ENCODE measurements at places on chromosomes 11 and 22.

GRCh38 chr11:112408517-112408916 lies 147.9 kb upstream of the PLET1 start:
- DNase-seq, result no peak

DNA sequence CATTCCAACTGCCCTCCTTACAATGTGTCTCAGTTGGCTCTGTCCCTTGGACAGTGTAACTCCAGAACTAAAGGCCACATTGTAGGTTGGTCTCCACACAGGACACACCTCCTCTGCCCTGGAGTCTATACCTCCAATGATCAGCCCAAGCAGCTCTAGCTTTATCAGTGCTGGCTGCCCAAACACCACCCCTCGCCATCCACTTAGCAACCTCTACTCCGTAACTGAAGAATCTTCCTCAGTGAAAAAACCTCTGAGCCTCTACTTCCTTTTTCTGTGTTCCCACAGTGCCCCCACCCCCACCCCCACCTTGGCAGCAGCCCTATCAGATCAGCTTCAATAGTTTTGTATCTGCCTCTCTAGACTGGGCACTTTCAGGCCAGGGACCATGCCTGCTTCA lies 33.4 kb downstream of the SERPINH1 start:
- no peak for DNase-seq

GRCh38 chr11:11814614-11815452 lies 26.9 kb upstream of the USP47 start:
- no peak for DNase-seq

- no peak for DNase-seq
Observed at GRCh38 chr11:123323568-123323967, 106.5 kb upstream of the GRAMD1B start.

DNA sequence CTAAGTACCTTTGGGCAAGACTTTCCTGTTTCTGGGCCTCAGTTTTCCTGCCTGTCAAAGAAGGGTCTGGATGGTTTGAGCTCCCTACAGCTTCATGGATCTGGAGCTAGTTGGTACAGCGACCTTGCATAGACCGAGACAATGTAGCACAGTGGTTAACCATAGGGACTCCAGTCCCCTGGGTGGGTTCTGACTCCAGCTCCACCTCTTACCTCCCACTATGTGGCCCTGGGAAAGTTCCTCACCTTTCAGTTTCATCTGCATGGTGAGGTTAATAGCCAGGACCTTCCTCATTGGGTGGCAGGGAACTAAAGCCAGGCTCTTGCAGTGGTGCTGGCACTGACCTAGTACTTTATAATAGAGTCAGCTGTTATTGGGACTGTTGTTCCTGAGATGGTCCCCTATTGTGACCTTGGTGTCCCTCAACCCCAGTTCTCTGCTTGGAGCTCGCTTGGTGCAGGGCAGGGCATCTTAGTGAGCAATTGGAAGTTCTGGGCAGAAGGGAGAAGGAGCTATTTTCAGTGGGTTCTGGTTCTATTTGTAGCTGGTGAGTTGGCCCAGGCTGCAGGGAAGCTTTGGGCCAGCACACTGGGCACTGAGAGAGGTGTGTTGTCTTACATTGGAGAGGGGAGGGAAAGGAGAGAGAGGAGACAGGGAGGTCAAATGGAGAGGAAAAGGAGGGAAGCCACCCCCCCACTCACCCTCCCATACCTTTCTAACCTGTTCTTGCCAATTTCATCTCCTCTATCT lies 10.7 kb upstream of the MTMR3 start:
- no peak for DNase-seq

GRCh38 chr11:97905101-97905500 lies 1115.6 kb upstream of the CNTN5 start:
- DNase-seq, result no peak

DNA sequence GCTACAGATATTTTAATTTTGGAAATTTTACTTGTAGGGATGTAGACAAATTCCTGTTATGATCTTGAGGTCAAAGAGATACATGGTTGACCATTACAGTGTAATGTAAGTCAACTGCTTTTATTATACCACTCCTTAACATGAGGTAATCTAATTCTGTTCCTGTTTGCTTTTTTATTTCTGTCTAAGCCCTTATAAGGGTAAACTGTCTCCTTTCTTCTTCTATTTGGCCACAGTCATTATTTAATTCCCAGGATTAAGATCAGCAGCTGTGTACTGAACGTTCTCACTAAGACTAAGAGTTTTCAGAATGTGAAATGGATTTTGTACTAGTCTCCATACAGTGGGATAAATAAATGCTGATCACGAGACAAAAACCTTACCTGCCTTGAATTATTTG lies 32.8 kb downstream of the C2CD3 start:
- DNase-seq, result no peak

DNA sequence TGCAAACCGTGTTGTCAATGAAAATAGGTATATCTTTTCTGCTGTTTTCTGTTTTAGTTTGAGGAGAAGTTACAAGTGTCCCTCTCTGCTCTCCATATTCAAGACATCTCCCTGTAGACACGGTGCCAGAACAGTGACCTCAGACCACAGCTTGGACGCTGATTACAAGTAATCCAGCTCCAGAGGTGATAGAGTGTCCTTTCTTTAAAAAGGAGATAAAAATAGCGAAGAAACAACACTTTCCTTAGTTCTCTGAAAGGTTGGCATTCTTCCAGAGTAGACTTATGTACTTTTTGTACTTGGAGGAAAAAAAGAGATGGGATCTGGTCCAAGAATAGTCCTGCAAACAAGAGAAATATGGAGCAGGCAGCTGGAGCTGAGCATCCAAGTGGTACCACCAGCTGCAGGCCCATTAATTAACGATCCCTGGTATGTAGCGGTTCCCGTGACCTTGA lies 43.0 kb upstream of the WT1 start:
- DNase-seq, result no peak

DNA sequence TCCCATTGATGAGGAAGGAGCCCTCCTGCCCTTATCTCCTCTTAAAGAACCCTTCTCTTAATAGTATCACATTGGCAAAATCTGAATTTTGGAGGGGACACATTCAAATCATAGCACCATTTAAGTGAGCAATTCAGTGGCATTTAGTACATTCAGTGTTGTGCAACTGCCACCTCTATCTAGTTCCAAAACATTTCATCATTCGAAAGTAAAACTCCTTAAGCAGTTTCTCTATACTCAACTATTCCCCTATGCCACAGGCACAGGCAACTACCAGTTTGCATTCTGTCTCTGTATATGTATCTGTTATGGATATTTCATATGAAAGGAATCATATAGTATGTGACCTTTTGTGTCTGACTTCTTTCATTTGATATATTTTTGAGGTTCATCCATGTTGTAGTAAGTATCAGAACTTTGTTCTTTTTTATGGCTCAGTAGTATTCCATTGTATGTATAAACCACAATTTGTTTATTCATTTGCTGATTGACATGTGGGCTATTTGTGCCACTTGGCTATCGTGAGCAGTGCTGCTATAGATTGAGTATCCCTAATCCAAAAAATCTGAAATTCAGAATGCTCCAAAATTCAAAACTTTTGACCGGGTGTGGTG lies 22.9 kb downstream of the FAR1 start:
- no peak for DNase-seq

DNA sequence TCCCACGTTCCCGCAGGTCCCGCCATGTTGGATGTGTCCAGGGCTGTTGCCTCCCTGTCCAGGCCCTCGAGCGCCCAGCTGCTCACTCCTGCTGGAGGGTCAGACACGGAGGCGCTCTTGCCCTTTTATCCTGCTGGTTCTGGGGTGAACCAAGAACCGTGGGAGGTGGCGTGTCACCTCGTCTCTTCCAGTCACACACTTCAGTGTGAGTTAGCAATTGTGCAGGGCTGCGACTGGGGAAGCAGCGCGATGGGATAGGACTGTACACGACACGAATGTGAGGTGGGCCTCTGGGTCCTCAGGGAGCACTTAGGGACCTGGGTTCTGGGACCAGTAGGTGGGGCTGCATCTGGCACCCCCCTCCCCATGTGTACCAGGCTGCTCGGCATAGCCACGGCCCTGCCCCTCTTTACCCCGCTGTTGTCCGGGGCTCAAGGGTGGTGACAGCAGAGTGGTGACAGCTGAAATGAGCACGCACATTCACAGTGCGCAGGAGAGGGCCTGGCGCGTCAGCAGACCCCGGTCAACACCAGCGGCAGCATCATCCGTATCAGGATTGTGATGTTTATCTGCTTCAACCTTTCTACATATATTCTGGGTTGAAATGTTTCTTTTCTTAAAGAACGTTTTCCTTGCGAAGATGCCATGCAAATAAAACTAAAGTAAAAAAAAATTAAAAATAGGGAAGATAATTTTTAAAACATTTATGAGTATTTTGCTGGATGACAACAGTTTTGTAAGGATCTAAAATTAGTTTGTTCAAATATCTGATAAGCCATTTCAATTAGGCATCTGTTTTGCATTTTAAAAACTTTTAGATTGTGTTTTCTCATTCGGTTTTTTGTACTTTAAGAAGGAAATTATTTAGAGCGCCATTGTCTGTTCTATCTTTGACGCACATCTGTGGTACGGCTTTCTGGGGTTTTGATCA lies 210.7 kb downstream of the TBC1D22A start:
- no peak for DNase-seq

DNA sequence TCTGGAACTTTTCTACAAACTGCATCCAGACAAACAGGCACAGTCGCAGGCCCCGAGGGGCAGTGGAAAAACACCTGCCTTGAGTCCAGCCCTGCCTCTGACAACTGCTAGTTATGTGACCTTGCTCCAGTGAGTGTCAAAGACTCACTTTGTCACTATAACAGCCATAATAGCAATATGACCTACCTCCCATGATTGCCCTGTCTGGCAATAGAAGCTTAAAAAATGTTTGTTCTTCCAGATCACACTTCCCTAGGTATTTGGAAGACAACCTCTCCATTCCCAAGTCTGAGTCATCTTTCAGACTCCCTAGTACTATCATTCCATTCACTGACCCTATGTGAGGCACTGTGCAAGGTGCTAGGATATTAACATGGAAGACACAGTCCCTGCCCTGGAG lies 74.5 kb downstream of the RPL27A start:
- DNase-seq, result no peak

DNA sequence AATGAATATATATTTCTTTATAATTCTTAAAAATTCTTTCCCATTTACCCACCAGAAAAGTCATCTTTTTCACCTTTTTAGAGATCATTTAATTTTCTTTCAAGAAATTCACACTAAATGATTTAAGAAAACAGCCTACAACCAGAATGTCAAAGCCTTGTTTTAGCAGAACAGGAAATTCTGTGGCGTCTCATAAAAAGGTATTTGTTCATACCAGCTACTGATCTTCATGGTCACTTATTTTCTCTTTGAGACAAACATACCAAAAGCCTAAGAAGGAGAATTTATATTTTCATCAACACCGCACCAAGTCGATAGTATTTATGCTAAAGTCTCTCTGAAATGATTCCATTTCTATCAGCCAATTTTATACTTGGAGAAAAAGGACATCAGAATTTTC lies 105.3 kb downstream of the ETS1 start:
- DNase-seq, result no peak

GRCh38 chr22:22836635-22837034 lies 51.0 kb upstream of the IGLL5 start:
- no peak for DNase-seq

- no peak for DNase-seq
Observed at GRCh38 chr11:71402878-71403277, 45.3 kb downstream of the DHCR7 start.

- DNase-seq, result no peak
Observed at GRCh38 chr11:62715150-62716130, 8.0 kb downstream of the GNG3 start.

DNA sequence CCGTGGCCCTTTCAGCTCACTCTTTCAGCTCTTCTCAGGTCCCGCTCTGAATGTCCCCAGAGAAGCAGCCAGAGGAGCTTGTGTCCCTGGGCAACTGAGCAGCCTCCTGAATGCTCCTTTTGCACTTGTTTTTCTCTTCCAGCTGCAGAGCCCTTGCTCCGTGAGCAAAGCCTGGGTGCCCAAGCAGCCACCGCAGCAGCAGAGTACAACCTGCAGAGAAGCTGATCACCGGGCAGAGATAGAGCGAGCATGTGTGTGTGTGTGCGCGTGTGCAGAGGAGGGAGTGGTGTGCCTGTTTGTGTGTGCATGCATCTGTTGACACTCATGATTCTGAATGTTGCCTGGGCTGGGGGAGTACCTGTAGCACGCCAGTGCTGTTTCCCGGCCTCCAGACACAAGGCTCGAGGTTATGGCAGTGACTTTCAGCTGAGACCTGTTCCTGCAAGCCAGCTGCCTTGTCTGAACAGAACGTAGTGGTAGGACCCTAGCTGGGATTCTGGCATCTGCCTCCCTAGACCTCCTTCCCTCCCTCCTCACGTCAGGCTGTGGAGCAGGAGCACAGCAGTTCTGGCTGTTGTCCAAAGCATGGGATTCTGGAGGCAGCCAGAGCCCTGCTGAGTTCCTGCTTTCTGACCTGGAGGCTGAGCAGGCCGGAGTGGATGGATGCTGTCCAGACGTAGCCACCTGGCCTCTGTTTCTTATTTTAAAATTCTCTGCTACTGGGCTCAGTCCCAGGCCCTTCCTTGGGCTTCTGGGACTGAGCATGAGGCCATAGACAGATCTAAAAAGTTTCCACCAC lies 4.5 kb upstream of the MAPK8IP1 start:
- DNase-seq, result no peak

- no peak for DNase-seq
Observed at GRCh38 chr11:27248576-27249509, 114.2 kb downstream of the CCDC34 start.

GRCh38 chr11:132125988-132126871 lies 755.8 kb downstream of the NTM start:
- no peak for DNase-seq

DNA sequence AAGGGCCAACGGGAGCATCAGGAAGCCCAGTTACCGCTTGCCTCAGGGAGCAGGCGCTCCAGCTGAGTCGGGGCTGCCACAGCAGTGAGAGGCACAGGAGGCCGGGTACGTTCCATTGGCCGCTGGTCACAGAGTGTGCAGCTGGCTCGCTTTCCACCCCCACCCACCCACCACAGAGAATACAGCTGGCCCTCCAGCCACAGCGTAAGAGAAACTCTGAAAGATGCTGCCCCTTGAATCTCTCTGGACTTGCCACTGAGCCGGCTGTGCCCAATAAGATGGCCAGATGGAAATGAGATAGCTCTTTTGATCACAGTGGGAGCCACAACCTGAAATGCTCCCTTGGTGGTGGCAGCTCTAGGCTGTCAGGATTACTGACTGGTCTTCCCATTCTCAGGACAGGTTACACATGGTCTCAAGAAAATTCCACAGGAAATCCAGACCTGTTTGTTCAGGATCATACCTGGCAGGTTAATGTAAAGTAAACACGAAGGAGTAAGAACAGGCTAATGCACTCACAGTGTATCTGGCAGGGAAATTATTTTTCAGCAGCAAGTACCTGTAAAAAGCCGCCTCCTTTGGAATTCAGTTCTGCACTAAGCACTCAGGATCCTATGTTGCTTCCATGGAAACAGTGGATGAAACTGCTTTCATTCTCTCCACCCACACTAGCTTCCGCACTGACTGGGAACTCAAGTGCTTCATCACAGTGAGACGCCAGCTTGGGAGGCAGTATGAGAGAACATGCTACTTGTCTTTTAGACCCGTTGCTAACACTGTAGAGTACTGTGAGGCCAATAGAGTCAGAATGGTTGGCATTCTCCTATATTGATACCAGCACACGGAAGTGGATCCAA lies 16.5 kb downstream of the SIAE start:
- no peak for DNase-seq

Measured in mucosa of descending colon (tissue), 3 donors.